ENCODE measurements at places on chromosomes 13 and 19.

GRCh38 chr13:72585254-72585653 is 142.2 kb downstream of the MZT1 start:
- no peak for DNase-seq

DNA sequence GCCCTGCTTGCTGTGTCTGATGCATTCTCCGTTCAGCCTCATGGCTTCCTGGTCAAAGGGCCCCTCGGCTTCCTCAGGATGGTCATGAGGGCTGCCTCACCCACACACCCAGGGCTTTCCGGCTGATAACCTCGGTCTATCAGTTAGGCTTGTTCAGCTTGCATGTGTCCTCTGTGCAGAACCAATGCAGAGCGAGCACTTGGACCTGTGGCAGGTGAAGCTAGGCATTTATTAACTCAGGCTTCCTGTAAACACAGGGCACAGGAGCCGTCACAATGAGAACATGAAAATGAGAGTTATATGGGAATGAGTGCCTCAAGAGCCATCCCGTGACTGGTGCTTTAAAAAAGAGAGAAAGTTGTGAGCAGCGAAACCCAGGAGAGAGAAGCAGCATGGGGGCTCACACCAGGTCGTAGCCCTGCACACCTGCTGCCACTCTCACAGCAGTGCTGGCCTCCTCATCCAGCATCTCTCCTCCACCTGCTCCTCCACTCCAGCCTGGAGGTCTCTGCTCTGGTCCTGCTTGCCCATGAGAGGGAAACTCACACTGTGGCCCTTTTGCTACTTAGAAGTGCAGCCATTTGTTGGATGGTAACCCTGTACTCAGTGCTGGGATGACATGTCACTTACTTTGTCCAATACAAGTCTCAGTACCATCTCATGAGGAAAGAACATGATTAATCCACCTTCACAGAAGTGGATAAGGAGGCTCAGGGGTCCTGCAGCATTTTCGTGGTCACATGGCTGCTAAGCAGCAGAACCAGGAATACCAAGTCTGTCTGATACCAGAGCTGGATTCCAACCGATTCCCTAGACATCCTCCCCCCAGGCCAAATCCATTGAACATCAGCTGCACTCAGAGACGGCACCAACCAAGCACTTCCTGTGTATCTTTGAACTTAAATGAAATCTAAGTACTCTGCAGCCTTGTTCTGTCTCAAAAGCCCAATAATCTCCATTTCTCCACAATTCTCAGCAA is 50.5 kb upstream of the IRS2 start:
- DNase-seq = no peak

DNA sequence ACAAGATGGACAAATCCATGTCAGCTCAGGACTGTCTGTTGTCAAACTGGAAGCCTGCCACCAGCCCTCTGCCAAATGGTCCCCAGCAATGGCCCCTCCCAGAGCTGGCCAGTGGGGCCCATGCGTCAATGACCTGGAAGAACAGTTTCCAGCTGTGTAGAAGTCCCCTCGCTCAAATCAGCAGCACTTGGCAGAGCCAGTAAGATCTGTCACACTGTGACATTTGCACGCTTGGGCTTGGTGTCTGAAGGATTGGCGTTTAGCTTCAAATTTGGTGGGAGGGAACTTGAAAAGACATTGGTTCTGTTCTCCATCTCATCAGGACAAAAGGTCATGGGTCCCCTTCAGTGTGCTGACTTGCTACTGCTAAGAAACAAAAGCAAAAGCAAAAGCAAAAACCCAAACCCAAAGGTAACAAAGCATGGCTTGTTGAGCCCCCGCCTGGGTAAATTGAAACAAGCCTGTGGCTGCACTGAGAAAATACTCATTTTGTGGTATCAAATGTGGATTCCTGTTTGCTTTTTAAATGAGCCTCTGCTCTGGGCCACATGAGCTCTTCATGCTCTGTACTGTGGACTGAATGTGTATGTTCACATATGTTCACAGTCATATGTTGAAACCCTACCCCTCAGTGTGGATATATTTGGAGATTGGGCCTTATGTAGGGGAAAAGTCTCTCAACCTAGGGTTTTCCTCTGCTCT is 253.6 kb upstream of the MAB21L1 start:
- no peak for DNase-seq

DNA sequence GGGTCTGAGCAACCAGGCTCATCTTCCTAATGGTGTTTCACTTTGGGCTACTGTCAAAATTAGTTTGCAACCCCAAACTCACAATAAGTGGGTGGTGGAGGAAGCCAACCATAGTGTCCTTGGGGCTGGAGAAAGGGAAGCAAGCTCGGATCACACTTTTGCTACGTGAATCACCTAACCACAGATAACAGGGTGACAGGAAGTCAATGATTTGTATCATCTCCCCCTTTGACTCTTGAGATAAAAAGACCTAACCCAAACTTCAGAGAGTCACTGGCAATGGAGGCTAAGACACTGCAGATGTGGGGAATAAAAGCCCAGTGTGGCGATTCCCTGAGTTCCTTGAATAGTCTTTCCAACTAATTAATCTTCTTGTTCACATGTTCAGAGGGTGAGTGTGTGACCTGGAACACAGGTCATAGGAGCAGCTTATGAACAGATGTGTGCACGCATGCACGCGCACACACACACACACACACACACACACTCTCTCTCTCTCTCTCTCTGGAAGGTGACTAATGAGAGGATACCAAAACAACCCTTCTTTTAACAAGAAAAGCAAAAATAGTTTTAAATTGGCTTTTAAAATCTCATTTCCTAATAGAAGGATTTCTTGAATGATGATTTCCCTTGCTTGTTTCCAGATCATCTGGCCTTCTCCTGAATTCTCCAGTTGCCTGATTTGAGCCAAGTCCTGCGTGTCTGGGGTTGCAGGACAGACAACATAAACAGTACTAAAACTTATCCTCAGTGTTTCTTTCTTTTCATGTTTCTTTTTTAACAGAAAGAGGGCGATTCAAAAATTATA is 21.2 kb upstream of the DOCK9 start:
- no peak for DNase-seq

DNA sequence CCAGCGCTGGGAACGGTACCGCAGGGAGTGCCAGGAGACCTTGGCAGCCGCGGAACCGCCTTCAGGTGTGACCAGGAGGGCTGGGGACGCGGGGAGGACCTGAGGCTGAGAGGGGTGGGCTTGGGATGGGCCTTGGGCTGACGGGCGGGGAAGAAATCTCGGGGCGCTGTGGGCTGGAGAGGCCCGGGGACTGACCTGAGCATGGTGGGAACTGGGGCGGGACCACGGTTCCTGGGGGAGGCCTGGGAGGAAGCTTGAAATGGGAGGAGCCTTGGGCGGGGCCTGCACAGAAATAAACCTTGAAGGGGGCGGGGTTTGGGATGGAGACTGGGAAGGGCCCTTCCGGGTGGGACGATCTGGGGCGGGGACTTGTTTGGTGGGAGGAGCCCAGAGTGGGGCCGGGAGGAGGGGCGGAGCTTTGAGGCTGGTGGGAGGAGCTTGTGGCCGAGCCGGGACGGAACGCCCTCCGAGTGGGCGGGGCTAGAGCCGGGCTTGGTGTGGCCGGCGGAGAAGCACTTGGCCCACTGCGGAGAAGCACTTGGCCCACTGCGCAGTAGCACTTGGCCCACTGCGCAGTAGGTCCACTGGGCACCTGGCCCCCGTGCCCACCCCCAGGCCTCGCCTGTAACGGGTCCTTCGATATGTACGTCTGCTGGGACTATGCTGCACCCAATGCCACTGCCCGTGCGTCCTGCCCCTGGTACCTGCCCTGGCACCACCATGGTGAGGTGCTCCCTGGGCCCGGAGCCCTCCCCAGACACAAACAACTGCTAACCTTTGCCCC is 2.8 kb downstream of the GIPR start:
- DNase-seq = no peak

GRCh38 chr13:37869756-37870488 is at the start of gene TRPC4:
TSS of gene TRPC4 (minus strand) at chr13:37869772. CDS start at chr13:37783333, 86,439 bp downstream.
- DNase-seq = peak; percentile 62

DNA sequence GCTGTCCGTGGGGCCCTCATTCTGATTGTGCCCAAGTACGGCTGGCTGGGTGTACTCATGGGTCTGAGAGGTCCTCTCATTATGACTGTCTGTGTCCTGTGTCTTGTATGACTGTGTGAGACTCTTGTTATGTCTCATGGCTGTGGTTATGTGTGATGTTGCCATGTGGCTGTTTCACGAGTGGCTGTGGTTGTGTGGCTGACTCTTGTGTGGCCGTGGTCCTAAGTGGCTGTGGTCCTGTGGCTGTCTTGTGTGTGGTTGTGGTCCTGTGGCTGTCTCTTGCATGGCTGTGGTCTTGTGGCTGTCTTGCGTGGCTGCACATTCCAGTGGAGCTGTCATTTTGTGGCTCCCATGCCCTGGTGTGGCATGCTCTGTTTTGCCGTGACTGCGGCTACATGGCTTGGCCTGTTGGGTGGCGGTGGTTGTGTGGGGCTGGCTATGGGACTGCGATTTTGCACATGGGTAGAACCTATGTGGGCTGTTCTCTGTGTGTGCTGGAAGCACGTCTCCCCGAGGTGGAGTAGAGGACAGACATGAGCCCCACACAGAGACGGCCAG is 2.5 kb downstream of the LYL1 start:
- no peak for DNase-seq

- DNase-seq = no peak
Measured at GRCh38 chr19:51691074-51691583, 2.0 kb upstream of the SPACA6 start.

- DNase-seq = no peak
Measured at GRCh38 chr13:95235199-95235756, 66.0 kb downstream of the ABCC4 start.

DNA sequence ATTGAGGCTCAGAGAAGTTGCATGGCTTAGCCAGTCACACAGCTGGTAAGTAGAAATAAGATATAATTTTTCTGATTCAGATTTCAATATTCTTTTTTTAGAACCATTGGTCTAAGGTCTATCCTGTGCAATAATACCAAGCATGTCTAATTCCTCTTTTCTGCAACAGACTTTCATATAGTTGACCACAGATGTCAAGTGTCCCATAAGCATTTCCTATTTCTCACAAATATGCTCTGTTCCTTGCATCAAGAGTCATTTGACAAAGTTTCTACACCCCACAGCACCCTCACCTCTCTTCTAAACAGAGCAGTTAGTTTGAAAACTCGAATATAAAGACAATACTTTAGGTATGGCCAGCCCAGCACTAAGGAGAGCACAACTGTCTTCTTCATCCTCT is 26.8 kb upstream of the SACS start:
- DNase-seq = no peak

DNA sequence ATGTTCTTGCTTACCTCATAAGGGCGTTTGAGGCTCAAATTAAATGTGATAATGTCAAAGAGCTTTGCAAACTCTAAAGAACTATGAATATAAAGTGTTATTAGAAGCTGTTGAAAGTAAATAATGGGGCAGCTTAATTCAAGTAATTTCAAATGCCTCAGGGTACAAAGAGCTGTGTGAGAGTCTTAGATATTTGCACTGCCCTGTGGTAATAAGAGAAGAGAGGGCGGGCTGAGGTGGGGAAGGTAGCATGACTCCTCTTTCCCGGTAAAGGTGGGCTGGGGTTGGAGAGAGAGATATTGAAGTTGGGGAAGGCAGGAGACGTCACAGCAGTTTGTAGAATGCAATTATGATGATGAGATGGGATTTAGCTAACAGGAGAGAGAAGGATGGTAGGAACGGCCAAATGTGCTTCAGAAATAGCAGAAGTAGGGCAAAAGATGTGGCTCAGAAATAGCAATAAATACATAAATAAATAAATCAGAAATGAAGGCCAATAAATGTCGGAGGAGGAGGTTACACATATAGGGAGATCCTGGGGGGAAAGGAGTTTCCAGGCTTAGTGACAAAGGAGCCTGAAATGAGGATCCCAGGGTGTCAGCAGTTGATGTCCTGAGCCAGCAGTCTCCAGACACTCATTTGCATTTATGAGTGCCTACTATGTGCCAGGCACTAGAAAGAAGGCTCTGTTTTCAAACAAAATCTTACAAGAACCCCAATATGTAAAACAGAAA is 35.7 kb upstream of the RCBTB2 start:
- DNase-seq = no peak

GRCh38 chr13:85366759-85367417 is 432.3 kb downstream of the SLITRK6 start:
- DNase-seq = no peak

DNA sequence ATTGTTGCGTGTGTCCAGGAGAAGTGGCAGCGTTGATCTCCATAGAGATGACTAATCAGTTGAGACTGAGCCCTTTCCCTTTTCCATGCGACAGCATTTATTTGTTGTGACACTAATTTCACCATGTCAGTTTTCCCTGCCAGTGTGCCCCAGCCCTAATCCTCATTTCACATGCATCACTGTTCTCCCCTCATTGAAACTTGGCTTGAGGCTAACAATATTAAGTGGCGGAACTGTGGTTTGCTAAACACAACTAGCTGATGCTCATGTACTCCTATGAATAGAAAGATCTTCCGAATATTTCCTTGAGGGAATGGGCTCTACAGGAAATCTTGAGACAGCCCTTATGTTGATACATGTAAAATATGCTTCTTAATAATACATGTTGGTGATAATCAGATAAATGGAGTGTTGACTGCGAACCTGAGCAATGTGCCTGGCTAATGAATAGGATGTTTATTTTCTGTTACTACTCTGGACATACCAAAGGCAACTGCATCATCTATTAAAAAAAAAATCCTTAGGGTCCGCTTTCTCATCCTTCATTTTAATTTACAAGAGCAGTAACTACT is 258.6 kb downstream of the ATP8A2 start:
- DNase-seq = no peak

DNA sequence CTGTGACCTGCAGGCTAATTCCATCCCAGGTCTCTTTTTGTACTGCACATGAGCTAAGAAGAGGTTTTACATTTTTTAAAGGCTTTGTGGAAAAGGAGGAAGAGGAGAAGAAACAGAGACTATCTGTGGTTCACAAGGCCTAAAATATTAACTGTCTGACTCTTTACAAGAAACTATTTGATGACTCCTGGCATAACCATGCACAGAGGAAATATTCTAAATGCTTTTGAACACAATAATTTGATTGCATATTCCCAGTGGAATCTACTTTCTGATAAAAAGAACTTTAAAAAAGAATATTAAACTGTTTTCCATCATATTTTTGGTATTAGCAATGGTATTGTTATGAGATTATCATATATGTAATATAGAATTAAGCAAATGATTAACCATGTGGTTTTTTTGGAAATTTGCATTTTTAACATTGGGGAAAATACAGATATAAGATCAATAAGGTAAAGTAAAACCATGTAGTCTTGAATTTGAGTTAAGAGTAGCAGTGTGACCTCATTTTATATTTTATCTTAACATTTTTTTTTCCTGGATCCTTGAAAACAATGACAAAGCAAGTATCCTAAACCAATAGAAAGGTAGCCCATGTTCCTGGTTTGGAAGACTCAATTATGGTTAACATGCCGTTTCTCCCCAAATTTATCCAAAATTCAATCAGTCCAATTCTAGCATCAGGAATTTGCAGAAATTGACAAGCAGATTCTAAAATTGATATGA is 251.0 kb downstream of the UQCRFS1 start:
- DNase-seq = peak; percentile 59

- no peak for DNase-seq
Measured at GRCh38 chr19:50818859-50819472, 4.6 kb downstream of the KLK1 start.

- no peak for DNase-seq
Measured at GRCh38 chr13:39401046-39401705, 201.8 kb downstream of the LHFPL6 start.
